ENCODE measurements at places on chromosomes 1 and 21.

- DNase-seq, result no peak
These were observed 184.1 kb upstream of the NCAM2 start for GRCh38 chr21:20814090-20814489.

GRCh38 chr1:147758379-147759100, 1.9 kb downstream of the GJA5 start:
- no peak for DNase-seq

GRCh38 chr1:150271291-150271959, 1.2 kb upstream of the C1orf54 start:
- no peak for DNase-seq

DNA sequence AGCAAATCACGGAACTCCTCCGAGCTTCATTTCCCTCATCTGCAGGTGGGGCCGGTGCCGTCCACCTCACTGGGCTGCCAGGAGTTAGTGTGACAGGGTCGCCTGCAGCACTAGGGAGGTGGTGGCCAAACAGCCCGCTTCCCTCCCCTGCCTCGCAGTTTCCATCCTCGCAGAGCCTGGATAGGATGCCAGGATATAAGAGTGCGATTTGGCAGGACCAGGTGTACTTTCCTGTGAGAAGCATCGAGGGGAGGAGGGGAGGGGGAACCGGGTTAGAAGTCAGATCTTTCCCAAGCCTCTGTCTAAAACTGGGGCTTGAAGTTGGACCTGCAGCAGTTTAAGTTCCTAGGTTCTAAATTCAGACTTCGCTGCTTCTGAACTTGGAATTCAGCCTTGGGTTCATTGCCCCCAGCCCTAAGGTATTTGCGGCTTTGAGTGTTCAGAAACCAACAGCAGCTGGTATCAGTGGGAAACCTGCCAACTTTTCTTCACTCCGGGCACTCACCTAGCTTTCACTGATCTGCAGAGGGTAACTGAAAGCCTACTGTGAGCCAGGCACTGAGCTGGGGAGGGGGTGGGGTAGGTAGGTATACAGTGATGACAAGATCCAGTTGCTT, 1.7 kb upstream of the JUN start:
- peak; percentile 9 for DNase-seq

- no peak for DNase-seq
These were observed 111.3 kb downstream of the ERG start for GRCh38 chr21:38386967-38387366.

DNA sequence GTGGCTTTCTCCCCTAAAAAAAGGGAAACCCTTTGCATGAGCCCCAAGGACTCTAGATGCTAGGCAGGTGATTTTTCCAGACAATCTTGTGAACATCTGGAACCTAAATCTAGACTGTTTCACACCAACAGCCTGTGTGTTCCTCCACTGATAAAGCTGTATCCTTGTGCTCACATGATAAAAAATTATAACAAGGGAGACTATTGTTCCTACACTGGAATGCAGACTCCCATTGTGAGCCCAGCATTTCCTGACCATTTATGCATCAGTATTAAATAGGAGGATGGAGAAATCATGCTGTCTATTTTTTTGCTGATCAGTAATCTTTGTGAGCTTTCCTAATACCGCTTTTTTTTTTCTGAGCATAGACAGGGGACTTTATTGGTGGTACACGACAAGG, 52.5 kb downstream of the ZNF697 start:
- DNase-seq, result no peak
